ENCODE measurements at places on chromosomes 12 and 14.

DNA sequence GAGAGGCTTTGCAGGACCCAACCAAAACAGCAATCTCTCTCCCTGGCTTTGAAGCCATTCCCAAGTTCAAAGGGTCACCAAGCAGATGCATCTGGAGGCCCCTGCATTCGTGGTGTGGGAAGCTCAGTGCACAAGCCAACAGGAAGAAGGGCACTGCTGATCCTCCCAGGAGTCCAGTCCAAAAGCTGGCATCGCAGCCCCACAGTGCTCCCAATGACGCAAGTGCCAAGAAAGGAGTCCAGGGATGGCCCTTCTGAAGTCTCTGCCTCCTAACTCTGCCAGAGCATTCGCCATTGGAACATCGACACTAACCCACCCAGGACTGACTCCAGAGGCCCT is 25.1 kb downstream of the PXN start:
- DNase-seq: no peak

DNA sequence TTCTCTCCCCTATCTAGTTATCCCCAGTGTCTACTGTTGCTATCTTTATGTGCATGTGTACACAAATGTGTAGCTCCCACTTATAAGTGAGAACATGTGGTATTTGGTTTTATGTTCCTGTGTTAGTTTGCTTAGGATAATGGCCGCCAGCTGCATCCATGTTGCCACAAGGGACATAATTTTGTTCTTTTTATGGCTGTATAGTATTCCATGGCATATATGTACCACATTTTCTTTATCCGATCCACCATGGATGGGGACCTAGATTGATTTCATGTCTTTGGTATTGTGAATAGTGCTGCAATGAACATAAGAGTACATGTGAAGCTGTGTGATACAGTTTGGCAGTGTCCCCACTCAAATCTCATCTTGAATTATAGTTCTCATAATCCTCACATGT is 218.1 kb downstream of the KSR2 start:
- no peak for DNase-seq

DNA sequence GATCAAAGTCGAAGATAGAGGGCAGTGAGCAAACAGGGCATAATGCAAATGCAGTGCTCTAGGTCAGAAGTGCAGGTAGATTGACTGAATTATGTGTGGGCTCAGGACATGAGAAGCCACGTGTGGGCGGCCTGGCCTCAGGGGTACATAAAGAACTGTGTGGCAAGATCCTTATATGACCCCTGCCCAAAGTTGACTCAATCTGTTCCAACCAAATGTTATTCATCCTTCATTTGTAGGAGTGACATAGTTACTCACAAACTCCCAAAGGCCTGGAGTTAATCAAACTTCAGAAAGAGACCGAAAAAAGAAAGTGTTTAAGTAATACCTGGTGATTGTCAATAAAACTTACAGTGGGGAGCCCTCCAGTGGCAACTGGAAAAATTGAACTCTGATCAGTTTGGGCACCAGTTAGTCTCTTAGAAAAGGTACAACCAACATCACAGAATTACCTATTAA is 150.4 kb upstream of the FAR2 start:
- no peak for DNase-seq

DNA sequence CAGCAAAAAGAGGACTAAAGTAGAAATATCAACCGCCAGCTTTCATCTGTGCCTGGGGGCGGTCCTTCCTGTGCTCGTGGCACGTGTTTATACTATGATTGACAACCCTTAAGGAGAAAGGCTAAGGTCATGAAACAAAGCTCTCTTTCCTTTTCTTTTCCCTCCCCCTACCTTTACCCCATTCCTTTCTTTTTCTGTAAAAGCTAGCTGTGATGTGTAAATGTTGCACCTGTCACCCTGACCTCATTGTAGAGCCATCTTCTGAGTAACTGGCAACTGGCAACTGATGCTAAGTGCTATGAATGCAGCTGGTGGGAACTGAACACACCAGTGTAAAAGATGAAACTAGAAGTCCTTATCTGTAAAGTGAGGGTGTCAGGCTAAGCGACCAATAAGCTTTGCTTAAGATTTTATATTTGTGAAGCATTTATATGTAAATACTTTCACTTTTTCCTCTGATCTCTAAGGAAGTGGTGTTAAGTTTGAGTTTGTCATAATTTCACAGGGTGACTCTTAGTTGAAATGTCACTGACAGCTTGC is 102.8 kb upstream of the BCAT1 start:
- no peak for DNase-seq

DNA sequence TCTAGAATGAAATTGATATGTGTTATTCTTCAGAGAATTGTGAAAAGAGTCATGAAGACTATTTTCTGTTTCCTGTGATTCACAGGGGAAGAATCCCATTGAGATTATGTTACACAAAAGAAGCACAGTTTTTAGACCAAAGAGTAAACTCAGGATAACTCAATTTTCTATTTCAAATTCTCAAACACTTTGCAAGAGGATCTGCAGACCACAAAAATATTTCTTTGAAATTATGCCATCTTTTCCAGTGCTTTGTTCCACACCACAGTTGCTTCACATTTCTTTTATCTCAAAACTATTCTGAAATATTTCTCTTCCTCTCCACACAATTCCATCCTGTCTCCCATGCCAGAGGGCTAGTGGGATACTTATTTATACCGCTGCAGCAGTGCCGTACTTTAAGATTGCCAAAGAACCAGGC is 188.9 kb upstream of the FOXG1 start:
- DNase-seq: no peak

DNA sequence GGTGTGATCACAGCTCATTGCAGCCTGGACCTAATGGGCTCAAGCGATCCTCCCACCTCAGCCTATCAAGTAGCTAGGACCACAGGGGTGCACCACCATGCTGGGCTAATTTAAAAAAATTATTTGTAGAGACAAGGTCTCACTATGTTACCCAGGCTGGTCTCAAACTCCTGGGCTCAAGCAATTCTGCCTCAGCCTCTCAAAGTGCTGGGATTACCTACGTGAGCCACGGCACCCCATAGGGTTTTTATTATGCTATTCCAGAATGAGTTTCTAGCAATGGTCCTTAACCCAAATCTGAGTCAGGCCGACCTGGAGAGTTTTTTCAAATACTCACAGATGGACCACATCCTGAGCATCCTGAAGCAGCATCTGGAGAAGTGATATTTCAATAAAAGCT is 159.8 kb downstream of the CPNE8 start:
- no peak for DNase-seq

GRCh38 chr12:12560587-12561370 is 1.9 kb downstream of the DUSP16 start:
- peak; percentile 61 for DNase-seq

- no peak for DNase-seq
Observed at GRCh38 chr12:66717036-66717673, 38.3 kb upstream of the GRIP1 start.

- DNase-seq: no peak
Observed at GRCh38 chr12:47556261-47557030, 149.4 kb downstream of the RPAP3 start.

DNA sequence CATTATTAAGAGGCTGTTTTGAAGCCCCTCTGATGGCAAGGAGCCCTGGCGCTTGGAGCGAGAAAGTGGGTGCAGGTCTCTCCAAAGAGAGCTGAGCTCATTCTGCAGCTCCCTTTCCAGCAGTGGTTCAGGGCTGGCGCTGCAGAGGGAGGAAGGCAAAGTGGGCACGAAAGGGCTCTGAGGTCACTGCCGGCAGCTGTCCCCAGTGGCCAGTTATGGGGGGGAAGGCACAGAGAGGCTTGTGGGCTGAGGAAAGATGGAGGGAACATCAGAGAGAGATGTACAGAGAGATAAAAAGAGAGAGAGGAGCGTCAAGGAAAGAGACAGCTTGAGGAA is 75.2 kb upstream of the TBX5 start:
- DNase-seq: no peak

DNA sequence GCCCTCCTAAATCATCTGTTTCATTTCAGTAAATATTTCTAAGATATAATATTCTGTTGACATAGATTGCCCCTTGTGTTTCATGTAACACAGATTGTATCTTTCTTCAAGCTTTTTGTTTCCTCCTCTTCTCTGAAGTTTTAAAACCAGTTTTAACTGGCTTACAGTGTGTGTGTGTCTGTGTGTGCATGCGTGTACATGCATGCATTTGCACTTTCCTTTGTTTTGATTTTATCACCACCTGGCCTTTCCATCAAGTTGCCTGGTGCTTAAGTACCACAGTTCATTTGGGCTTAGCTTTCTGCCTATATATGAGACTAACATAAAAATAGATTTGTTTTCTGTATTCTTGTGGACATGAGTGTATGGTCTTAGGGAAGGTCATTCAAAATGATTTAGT is 31.9 kb downstream of the ETNK1 start:
- DNase-seq: no peak

DNA sequence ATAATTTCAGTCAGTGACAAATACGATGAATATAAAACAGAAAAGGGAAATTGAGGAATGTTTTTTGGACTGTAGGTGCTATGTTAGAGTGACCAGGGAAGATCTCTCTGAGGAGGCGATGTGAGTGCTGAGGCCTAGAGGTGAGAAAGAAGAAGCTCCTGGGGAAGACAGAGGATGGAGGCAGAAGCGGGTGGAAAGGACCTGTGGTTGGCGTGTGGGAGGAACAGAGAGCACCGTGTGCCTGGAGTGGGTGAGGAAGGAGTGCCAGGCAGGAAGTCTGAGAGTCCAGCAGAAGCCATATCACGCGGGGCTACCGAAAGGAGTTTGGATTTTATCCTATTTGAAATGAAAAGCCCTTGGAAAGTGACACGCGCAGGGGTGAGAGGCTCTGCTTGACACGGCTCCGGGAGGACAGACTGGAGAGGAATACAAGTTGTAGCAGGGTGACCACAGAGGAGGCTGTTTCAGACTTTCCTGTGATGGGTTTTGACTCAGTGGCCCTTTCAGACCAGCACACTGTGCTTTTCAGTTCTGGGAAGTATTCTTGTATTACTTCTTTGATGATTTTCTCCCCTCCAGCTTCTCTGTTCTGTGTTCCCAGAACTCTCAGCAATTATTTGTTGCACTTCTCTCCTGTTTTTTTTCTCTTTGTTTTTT is 96.9 kb downstream of the VRK1 start:
- DNase-seq: no peak

- no peak for DNase-seq
Observed at GRCh38 chr12:52976574-52977071, 27.7 kb downstream of the KRT18 start.

DNA sequence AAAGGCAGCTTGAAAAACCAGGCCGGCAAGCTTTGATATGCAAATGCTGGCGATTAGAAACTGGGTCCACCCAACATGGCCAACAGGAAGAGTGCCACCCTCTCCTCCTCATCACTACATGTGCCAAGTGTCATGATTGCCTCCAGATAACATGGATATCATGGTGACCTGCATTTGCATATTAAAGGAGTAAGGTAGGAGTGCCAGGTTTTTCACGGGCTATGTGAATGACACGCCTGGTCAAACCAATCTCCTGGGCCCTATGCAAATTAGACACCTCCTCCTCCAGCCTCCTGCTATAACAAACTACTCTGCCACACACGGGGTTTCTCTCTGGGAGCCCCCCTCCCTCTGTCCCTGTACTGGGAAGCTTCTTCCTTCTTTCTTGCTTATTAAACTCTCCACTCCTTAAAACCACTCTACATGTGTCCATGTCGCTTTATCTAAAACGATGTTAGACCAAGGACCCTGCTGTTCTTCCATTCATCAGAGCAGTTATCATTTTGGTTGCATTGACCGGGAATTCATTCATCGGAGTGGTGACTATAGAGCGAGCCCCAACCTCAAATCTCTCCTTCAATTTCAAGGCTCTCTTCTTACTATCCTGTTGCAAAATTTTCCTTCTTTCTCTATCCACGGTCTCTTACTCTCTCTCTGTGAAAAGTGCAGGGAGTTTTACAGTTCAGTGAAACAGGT is 27.5 kb downstream of the APOBEC1 start:
- DNase-seq: no peak

All from cerebellar nuclear complex (tissue), 1 donor.